ENCODE measurements at places on chromosomes 4 and X.

GRCh38 chrX:136975684-136976470 is 57.9 kb downstream of the GPR101 start:
- no peak for DNase-seq

GRCh38 chr4:169311643-169312365 is 41.0 kb upstream of the SH3RF1 start:
- no peak for DNase-seq

GRCh38 chr4:67030636-67031035 is 514.7 kb downstream of the CENPC start:
- no peak for DNase-seq

DNA sequence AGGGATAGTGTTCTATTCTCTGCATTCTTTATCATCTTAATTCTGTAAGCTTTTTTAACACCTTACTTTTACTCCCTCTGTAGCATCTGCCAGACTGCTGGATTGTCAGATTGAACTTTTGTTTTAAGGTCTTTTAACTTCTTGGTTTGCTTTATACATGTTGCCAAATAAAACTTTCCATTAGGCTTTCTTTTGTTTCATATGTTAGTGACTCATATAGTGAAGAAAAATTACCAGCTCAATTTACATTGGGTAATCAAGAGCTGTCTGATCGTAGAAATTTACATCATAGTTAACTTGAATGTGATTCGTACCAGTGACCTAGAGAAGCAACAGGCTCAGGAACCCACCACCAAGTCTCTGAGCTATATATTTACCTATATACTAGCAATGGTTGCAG is 28.5 kb upstream of the KLHL4 start:
- DNase-seq, result no peak

GRCh38 chr4:20044502-20044911 is 207.2 kb upstream of the SLIT2 start:
- no peak for DNase-seq

DNA sequence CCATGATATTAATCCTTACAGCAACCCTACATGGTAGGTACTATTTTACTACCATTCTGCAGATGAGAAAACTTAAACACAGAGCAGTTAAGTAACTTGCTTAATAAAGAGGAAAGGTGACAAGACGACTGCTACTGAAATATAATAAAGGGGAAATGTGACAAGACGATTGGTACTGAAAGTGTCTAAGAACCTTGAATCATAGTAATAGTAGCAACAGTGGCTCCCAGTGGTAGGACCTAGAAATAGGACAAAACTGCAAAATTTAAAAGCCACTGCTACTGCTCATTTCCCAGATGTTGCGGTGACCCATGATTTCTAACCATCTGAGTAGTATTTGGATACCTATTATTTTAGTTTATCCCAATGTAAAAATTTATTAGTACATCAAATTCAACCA is 89.5 kb downstream of the TASL start:
- no peak for DNase-seq

GRCh38 chrX:113551919-113552318 is 711.3 kb upstream of the AMOT start:
- no peak for DNase-seq

- DNase-seq, result no peak
Measured at GRCh38 chr4:72118017-72118416, 86.2 kb downstream of the NPFFR2 start.

DNA sequence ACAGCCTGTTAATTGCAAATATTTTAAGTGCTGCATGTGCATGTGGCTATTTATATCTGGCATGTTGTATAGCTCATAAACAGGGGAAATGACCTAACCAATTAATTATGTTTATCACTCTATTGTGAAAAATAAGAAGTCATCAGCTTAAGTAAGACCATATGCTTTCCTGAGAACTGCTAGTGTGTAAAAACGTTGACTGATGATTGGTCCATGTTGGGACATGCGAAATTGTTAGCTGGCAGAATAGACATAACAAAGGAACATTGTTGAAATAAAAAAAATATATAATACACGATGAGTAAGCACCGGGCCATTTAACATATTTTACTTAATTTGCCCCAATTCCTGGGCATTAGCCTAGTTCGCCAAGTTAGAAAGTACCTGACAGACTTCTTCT is 207.5 kb downstream of the ANK2 start:
- DNase-seq, result no peak

DNA sequence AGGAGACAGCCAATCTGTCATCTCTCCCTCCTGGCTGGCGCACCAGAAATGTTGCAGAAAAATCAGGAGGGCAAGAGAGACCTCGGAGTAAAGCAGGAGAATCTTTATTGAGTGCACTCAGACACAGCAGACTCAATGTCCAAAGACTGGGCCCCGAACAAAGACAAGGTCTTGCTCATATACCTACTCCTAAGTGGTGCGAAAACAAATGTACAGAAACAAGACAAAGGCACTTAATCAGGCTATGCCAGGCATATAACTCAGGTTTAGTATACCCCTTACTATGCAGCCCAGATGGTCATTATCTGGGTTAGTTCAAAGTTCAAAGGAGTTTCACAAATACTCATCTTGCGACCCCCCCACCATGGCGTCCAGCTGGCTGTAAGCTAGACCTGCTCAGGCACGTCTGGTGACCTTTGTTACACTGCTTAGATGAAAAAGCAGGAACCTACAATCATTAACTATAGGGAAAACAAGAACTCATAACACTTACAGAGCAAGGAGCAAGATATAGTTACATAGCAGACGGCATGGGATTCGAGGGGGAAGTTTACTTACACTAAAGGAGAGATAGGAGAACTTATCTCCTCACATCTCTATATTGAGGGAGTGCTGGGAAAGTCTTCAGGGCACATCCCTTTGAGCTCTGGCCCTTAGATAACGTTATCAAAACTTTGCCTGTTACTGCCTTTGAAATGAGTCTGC is 27.5 kb downstream of the SULT1E1 start:
- DNase-seq, result no peak

GRCh38 chrX:40098264-40099054 is 701 bp upstream of the BCOR start:
- peak; percentile 43 for DNase-seq

DNA sequence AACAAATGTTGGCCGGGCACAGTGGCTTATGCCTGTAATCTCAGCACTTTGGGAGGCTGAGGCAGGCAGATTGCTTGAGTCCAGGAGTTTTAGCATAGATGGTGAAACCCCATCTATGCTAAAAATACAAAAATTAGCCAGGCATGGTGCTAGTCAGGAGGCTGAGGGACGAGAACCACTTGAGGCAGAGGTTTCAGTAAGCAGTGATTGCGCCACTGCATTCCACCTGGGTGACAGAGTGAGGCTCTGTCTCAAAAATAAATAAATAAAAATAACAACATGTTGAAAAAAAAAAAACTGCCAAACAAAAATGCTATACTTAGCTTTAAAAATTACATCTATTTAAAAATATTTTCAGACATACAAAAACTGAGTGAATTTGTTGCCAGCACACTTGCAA is 374.2 kb upstream of the SMIM31 start:
- DNase-seq, result no peak

- DNase-seq, result no peak
Measured at GRCh38 chr4:40183615-40184411, 13.0 kb upstream of the RHOH start.

GRCh38 chrX:116277351-116278225 is 107.0 kb downstream of the AGTR2 start:
- DNase-seq, result no peak

DNA sequence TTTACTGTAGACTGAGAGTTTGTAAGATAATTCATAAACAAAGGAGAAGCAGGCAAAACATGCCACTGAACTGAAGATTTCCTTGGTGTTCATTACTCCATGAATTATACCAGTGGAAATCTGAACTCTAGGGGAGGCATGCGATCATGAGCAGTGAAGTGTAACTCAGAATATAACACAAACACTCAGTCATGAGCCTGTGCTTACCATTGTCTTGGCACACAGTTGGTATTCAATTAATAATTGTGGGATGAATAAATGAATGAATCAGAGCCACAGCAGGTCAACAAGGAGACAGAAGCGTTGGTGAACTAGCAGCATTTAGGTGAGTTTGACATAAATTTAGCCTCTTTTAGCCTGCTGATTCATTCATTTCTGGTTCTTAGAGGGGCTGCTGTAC is 263.5 kb upstream of the DKK2 start:
- DNase-seq, result no peak

Measured in stimulated activated CD4-positive, alpha-beta T cell treated with anti-CD3 and anti-CD28 coated beads, Interleukin-2, amount 100 ng/mL, for 24 hours (primary cell).